ENCODE measurements at places on chromosomes 12 and 14.

GRCh38 chr12:108667349-108667748, 33.7 kb upstream of the SELPLG start:
- no peak for DNase-seq

- DNase-seq, result no peak
Measured at GRCh38 chr12:76611533-76611932, 52.0 kb upstream of the OSBPL8 start.

- DNase-seq, result no peak
Measured at GRCh38 chr12:105462831-105463230, 132.3 kb downstream of the C12orf75 start.

GRCh38 chr12:119071638-119072231, 90.4 kb downstream of the SRRM4 start:
- no peak for DNase-seq

- no peak for DNase-seq
Measured at GRCh38 chr12:67068204-67068731, 200.9 kb upstream of the CAND1 start.

GRCh38 chr14:50791201-50791600, 39.8 kb downstream of the NIN start:
- no peak for DNase-seq

- no peak for DNase-seq
Measured at GRCh38 chr14:94540031-94540794, 21.0 kb upstream of the SERPINA4 start.

- DNase-seq, result no peak
Measured at GRCh38 chr14:104941508-104942365, 17.1 kb downstream of the PLD4 start.

- DNase-seq, result no peak
Measured at GRCh38 chr12:116697716-116698115, 40.2 kb downstream of the SPRING1 start.

DNA sequence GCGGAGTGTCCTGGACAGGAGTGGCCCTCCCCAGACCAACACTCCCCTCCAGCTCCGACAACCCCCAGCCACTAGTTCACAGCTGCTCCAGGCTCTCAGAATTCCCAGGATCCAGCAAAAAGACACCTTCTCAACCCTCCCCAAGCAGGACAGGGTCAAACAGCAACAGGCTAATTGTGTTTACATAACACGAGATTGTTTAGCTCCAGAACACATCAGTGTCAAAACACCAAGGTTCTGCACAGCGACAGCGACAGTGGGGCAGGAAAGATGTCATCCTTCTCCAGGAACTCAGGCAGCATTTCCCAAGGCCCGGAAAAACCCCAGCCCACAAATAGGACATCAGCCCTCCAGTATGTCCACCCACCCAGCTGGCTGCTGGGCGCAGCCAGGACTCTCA, 16.5 kb downstream of the ITPK1 start:
- no peak for DNase-seq

- DNase-seq, result no peak
Measured at GRCh38 chr12:10567813-10568212, 45.6 kb downstream of the MAGOHB start.

DNA sequence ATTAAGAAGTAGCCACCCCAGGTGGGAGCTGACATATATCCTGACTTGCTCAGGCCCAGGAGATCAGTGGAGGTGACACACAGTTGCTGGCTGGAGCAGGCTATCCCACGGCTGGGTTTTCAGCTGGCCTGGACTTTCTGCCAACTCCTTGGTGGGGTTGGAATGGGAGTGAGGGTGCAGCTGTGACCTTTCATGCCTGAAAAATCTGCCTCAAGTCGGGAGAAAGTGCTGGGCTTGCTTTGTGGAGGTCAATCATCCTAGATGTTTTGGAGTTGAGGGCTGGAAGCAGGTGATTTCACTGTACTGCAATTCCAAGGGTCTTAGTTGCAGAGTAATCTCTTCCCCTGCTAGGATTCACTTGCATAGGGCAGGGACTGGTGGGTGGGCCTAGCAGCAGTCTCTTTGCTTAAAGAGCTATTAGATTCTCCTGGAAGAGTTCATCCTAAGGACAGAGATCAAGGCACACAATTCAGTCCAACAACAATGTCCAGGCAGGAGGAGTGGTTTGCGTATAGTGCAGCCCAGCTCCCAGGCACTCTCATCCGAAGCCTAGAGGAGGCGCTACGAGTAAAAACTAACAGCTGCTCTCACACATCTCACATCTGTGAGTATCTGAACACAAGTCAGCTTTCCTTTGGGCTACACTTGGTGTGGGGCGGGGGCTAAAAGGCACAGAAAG, 98.1 kb downstream of the GAS2L3 start:
- no peak for DNase-seq

DNA sequence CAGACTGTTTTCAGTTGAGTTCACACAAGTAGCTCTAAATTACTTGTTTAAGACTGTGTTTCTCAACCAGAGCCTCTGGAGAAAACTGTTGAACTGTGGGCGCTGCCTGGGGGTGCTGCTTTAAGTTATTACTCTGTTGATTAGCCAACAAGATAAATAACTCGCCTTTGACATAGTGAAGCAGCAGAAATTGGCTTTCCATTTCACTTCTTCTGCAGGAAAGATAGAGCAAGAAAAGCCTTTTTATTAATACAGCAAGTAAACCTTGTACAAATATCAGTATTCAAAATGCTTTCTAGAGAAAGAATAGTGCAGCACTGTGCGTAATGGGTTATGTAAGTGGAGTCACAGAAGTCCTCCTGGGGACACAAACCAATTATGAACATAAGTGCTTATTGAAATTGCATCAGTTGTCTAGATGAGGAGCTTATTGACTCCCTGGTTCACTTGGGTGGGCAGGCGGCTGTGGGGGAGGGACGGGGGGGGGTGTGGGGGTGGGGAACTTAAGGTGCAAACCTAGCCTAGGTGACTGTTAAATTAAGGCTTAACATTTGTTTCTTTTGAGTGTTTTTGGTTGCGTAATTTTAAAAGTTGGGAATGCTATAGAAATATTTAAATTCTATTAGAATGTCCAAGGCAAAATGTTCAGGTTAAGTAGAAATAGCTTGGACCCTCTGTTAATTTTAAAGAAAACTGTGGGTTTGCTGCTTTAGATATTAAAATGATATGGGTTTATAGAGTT, 6.3 kb downstream of the FRS2 start:
- peak; percentile 69 for DNase-seq

- DNase-seq, result no peak
Measured at GRCh38 chr14:105328678-105329390, 14.3 kb downstream of the PACS2 start.

DNA sequence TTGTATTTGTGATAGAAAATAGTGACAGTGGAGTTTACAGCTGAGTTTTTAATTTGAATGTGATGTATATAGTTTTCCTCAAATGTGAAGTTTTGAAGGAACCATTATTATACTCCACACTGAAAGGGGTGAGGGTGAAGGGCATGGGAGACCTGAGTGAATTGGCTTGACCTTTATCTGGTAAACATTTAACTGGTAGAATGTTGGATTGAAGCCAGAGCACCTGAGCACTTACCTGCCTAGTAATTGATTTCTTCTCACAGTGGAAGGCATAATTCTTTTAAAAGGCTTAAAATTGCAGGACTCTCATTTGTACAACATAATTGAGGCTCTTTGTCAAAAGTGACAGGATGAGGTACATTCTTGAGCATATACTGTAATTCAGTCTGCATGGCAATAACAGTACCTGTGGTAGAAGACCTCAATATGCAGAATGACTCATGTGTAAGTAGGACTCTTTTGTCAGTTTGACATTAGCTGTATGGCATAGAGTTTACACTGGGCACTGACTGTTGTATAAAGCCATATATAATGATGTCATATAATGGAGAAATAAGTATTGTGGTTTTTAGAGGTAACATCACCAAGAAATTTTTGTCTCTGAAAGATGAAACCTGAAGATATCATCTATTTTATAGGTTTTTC, 309.6 kb downstream of the TMTC2 start:
- DNase-seq, result peak; percentile 71

DNA sequence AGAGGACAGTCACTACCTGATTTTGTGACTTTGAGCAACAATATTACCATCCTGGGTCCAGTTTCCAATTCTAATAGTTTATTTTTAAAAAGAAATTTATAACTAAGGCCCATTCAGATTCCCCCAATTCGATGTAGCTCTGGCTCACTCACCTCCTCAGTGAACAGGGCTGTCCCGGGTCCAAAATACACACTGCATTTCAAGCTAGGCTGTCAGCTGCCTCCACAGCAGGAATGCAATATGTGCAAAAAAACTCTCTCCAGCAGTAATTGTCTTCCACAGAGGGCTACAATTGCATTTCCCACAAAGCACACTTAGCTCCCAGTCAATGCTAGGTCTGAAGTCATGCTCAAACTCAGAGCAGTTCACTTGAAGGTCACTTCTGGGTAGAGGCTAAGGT, 39.3 kb upstream of the ZNF641 start:
- DNase-seq, result no peak

DNA sequence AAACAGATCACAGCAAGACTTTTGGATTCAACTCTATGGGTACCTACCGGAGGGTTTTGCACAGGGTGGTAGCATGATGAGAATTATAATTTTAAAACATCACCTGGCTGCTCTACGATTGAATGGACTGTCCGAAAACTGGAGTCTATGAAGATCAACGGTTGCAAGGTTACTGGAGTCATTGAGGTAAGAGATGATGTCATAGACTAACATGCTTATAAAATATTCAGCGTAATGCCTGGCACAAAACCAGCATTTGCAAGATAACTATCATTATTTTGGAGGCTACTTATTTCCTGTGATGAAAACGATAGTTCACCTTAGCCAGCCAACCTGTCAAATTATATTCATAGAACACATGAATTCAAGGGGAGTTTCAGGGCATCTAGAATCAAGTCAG, 580.6 kb upstream of the TBX3 start:
- DNase-seq, result no peak

DNA sequence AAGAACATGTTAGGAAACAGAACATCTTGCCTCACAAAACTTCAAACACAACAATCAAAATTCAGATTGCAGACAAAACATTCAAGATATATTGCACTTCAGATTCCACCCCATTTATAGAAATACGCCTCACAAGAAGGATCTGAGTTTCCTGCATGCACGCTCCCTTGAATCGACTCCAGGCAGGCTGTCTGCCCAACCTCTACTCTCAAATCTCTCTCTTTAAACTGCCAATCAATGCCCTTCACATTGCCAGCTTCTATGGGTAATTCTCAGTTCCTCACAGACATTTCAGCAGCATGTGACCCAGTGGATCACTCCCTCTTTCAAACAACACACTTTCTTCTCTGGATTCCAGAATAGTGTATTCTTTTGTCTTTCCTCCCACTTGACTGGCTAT, 184.1 kb downstream of the PRKD1 start:
- no peak for DNase-seq

DNA sequence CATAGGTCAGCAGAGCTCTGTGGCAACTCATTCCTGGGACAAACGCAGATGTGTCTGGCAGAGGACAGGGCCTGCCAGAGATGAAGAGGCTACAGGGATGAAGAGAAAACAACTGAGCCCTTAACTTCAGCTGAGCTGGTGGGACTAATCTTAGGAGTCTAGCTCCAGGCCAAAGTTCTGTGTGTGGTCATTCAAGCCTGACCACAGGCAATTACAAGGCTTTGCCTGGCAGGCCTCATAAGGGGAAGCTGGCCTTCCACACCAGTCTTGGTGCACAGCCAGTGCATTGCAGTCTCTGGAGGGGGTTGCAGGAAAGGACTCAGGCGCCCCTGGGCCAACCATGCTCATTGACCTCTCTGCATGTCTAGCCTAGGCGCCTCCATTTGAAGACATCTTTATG, 127.6 kb upstream of the DAAM1 start:
- DNase-seq, result no peak

GRCh38 chr14:105851716-105852377, 325.5 kb downstream of the TMEM121 start:
- no peak for DNase-seq

DNA sequence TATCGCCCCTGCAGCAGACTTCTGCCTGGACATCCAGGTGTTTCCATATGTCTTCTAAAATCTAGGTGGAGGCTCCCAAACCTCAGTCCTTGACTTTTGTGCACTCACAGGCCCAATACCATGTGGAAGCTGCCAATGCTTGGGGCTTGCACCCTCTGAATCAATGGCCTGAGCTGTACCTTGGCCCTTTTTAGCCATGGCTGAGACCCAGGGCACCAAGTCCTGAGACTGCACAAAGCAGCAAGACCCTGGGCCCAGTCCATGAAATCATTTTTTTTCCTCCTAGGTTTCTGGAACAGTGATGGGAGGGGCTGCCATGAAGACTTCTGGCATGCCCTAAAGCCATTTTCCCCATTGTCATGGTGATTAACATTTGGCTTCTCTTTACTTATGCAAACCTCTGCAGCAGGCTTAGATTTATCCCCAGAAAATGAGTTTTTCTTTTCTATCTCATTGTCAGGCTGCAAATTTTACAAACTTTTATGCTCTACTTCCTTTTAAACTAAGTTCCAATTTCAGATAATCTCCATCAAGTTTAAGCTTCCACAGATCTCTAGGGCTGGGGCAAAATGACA, 1445.8 kb upstream of the FLRT2 start:
- no peak for DNase-seq
